Thymus (tissue), 14 donors: ENCODE measurements at places on chromosomes 7 and 10.

GRCh38 chr7:141166926-141167325 lies 93.1 kb downstream of the TMEM178B start:
- no peak for DNase-seq

DNA sequence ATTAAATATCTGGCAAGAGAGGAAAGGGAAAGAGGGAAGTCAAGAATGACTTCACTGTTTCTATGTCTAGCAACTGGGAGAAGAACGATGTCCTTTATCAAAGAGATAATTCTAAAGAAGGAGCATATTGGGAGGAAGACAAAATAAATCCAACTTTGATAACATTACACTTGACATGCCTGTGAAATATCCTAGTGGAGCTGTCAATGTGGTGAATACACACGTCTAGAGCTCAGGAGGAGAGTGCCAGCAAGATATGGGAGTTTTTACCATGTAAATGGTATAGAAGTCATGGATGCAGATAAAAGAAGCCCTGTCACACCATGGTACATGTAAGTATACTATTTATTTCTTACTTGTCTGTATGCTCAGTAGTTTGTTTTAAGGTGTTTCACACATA lies 356.7 kb downstream of the HPSE2 start:
- no peak for DNase-seq

DNA sequence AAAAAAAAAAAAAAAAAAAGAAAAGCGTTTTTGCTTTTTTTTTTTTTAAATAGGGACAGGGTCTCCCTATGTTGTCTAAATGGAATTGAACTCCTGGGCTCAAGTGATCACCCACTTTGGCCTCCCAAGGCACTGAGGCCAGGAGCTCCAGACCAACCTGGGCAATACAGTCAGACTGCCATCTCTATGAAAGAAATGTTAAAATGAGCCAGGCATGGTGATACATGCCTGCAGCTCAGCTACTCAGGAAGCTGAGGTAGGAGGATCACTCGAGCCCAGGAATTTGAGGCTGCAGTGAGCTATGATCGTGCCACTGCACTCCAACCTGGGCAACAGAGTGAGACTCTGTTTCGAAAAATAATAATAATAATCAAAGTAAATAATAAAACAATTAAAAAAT lies 16.5 kb upstream of the LMTK2 start:
- no peak for DNase-seq

- no peak for DNase-seq
Observed at GRCh38 chr10:58857251-58857805, 319.1 kb upstream of the PHYHIPL start.

- DNase-seq, result no peak
Observed at GRCh38 chr7:84281518-84281917, 86.9 kb upstream of the SEMA3A start.

DNA sequence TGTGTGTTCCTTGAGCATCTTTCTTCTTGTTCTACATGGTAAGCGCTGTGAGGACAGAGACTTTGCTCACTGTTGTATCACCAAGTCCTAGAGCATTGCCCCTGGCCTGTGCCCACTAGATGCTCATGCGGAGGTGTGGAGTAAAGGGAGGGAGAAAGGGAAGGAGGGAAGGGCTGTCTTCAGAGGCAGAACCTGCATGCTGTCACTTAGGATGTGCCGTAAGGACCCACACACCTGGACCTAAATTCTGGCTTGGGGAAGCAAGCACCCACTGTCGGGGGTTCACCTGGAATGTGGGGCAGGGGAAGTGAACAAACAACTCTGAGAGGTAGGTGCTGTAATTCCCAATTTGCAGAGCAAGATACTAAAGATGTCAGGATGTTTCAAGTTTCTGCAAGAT lies 129.5 kb downstream of the PTPN20 start:
- DNase-seq, result no peak

DNA sequence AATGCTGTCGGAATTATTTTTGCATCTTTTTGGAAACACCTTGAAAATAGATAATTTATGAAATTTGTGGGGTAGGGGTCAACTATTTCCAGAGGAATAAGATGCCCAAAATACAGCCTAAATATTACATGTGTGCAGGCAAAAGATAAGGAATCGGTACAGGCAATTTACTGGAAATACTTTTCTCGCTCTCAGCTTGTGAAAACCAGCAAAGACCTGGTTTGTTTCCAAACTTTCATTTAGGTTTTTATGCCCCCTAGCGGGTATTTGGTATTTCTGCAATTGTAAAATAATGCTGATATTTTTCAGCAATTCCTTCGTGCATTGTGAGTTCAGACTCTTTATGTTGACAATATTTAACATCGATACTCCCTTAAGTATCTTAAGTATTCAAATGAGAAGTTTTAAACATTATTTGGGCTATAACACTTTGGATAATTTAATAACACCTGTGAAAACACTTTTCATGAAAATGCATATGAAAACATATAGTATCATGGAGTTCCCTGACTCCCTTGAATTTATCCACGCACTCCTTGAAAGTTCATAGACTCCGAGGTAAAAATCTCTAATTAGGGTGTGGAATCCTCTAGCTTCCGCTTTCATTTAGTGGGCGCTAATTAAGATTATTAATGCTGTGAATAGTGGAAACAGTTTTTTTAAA lies 132.4 kb downstream of the TSPAN12 start:
- DNase-seq, result no peak

GRCh38 chr7:27158436-27159265 lies 2.2 kb upstream of the HOXA7 start:
- DNase-seq, result no peak

GRCh38 chr10:97648562-97649404 lies 8.3 kb downstream of the PI4K2A start:
- DNase-seq, result no peak

DNA sequence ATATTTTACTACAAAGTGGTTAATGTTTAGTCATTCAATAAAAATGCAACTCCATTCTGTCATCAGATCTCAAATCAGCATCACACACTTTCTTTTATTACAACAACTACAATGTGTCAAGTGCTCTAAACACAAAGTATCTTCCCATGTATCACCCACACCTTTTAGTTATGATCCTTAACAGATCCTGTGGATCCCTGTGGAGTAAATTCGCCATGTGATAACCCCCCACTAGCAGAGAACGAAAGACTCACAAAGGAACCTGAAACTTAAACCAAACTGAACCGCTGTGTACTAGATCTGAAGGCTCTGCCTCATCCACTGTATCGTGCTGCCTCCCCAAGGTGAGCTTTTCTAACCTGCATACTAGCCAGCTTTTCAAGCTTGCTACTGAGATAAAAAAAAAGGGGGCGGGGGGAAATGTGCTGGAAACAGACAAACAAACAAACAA lies 1.7 kb downstream of the DPY19L1 start:
- no peak for DNase-seq

GRCh38 chr7:6533893-6534495 lies 17.3 kb downstream of the GRID2IP start:
- DNase-seq, result no peak

- no peak for DNase-seq
Observed at GRCh38 chr10:78262860-78263259, 229.2 kb downstream of the RPS24 start.

DNA sequence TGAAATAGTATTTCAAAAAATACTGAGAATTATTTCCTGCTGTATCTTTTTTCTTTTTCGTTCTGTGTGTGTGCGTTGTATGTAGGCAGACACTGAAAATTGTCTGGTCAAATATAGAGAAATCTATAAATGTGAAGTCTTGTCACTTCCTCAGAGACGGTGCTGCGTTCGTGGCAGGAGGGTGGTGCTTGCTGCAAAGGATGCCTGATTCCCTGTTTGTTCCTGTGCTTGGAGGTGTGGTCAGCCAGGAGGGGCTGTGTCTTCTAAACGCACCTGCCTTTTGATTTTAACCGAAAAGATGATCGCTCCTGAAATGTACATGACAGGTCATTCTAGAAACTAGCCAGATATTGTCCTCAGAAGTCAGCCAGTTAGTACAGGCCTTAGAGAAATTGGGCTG lies 32.5 kb upstream of the PRKAR1B start:
- DNase-seq, result no peak

DNA sequence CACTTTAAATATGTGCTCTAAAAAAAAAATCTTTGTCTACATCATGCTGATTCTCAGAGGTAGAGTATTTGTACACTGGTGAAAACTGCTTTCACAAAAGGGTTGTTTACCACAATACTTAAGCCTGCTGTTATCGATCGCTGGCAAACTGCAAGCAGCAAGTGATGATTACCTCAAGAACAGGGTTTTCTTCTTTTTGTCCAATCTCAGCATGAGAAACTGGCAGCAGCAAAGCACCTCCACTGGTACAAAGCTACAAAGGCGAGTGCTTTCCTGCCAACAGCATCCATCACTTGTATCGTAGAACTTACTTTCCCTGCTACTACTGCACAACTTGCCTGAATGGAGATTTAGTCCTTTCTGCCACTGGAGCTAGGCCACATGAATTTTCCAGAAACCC lies 276.5 kb downstream of the DGKB start:
- DNase-seq, result no peak

GRCh38 chr7:46881507-46882127 lies 700.3 kb downstream of the TNS3 start:
- no peak for DNase-seq

DNA sequence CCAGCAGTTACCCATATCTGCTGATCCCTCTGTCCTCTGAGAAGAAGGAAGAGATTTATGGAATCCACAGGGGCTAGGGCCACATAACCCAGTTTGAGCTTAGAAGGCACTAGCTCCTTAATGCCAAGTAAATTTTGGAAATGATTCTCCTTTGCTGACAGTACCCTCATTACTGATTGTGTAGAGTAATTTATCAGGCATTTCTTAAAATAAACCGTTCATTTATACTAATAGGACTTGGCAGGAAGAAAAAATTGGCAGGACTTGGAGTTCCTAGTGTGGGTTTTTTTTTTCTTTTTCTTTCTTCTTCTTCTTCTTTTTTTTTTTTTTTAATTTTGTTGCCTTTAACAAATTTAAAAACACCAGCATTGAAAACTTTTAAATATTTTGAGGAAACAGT lies 645.7 kb downstream of the SUGCT start:
- no peak for DNase-seq
